ENCODE measurements at places on chromosomes 5 and 9. TPM values are rescaled to one million over a fixed set of nuclear protein-coding genes. Genes with fewer than 3 reads are reported as not detected.

The TAF11L14 gene
- not detected for total RNA-seq

The TAF11L5 gene
- total RNA-seq: not detected

- peaks cover 5% of the 10 kb centered on the region for H3K36me3 ChIP-seq
- H3K27me3 ChIP-seq: no peaks in the 10 kb centered on the region
- no peak overlapping the region for H3K27ac ChIP-seq
- peaks cover 44% of the 10 kb centered on the region for H3K4me1 ChIP-seq
- H3K4me3 ChIP-seq: no peak overlapping the region
- DNase-seq: no peak
Observed at GRCh38 chr9:109901201-109901600, 121.2 kb downstream of the PALM2AKAP2 start.

GRCh38 chr5:33417632-33418031 lies 23.1 kb upstream of the TARS1 start:
- H3K4me1 ChIP-seq: no peaks in the 10 kb centered on the region
- DNase-seq: no peak
- no peaks in the 10 kb centered on the region for H3K36me3 ChIP-seq
- H3K27me3 ChIP-seq: peaks cover 5% of the 10 kb centered on the region
- H3K4me3 ChIP-seq: no peak overlapping the region

Data from activated T-helper 1 cell treated with anti-CD3 and anti-CD28 coated beads, Interleukin-12 subunit alpha, Interleukin-12 subunit beta, Interleukin-2, Interleukin-4 antibody, amounts not matched to agents 30 ng/mL and 10 ng/mL and 1 ng/mL, durations not matched to agents 14 hours and 24 hours and 36 hours (primary cell).